ENCODE measurements at places on chromosomes 1 and 21.

- no peak for DNase-seq
These were observed 84.7 kb downstream of the URB2 start for GRCh38 chr1:229710746-229711145.

- DNase-seq = no peak
These were observed 186.2 kb downstream of the C1orf94 start for GRCh38 chr1:34362949-34363348.

DNA sequence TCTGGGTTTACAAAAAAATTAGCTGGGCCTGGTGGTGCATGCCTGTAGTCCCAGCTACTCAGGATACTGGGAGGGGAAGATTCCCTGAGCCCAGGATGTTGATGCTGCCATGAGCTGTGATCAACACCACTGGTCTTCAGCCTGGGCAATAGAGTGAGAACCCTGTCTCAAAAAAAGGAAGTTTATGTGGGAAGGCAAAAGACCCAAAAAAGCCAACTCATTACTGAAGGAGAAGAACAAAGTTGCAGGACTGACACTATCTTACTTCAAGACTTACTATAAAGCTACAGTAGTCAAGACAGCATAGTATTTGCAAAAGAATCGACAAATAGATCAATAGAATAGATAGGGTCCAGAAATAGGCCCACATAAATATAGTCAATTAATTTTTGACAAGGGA is 9.2 kb upstream of the PTGS2 start:
- no peak for DNase-seq

GRCh38 chr1:238331557-238331956 is 440.8 kb upstream of the ZP4 start:
- no peak for DNase-seq

- DNase-seq = peak; percentile 79
These were observed 1.7 kb upstream of the ZBTB7B start for GRCh38 chr1:155000726-155001424.

GRCh38 chr1:179015396-179015795 is 10.3 kb upstream of the FAM20B start:
- DNase-seq = no peak

DNA sequence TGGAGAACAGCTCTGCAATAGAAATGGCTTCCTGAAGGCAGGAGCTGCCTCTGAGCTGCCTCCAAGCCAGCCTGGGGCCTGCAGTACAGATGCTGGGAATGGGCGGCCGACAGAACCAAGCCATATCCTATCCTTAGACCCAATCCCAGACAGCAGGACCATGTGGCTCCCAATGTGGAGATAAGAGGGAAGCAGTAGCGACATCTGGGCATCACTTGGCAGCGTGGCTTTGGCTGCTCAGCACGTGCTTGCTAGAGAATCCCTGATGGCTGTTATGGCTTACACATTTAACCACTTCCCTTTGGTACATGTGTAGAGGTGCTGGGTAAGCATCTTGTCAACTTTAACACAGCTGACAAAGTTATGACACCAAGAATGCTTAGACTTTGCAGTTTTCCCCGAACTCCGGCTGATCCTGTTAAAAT is 87.7 kb downstream of the MAN1C1 start:
- DNase-seq = no peak

- no peak for DNase-seq
These were observed 49.4 kb upstream of the BOLA1 start for GRCh38 chr1:149849947-149850360.

- DNase-seq = no peak
These were observed 286.3 kb upstream of the C1orf105 start for GRCh38 chr1:172134087-172134731.

- DNase-seq = no peak
These were observed 8.9 kb upstream of the NEK2 start for GRCh38 chr1:211684331-211684730.

DNA sequence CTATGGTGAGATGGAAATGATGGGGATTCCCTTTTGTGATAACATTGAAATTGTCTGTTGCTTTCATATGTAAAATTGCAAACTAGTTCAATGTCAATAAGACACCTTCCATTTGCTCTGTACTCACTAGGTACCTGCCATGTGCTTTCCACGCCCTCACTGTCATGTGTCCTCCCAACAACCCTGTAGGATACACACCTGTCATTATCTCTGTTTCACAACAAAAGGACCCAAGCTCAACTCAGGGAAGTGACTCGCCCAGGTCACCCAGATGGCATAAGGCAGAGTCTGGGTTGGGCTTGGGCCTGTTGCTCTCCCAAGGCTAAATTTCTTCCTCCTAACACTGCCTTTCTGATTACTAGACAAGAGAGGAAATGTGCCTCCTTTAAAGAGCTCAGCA is 45.3 kb upstream of the MCOLN3 start:
- no peak for DNase-seq

GRCh38 chr1:19772053-19772452 is 27.7 kb downstream of the TMCO4 start:
- DNase-seq = no peak

- no peak for DNase-seq
These were observed 30.6 kb upstream of the COL6A1 start for GRCh38 chr21:45950740-45951515.

DNA sequence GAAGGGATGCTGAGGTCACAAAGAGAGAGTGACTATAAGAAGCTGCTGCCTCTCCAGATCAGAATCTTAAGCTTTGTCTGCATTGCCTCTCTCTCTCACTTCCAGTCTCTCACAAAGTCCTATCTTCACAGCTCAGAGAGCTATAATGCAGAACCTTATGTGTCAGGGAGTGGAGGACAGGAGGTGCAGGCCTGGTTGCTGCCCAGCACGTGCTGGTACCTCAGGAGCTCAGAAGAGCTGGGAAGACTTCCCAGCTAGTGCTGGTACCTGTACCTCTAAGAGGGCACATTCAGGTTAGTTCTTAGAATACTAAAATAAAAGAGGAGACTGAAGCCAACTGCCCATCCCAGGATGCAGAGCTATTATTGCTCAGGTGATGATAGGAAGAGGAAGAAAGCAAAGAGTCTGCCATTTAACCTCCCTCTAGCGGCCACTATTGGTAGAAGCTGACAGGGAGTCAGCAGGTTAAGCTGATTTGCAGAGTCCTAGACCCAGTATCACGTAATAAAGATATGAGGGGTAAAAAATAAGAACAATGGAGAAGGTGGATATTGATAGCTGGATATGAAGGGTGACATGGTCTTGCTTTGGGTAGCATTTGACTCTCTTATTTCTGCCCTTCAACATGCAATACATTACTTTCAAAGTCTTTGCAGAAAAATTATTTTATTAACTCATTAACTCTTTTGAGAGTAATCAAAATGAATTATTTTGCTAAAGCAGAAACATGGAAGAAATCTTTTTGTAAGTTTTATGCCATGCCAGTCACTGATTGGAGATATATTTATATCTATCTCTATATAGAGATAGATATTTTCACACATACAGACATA is 138.1 kb upstream of the HMCN1 start:
- peak; percentile 28 for DNase-seq

DNA sequence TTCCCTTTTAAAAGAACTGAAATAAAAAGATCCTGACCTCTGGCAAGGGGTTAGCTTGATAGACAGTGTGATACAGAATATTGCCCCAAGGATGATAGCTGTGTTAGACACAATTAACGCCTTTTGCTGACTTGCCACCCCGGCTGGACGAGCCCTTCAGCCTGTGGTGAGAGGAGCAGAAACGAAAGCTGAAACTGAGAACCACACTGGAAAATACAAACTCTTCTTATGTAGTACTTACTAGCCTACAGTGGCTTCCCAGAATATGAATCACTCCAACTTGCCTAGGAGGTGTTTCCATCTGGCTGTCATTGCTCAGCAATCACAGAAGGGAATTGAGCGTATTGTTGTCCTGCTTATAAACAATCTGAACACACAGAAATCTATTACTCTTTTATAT is 22.9 kb downstream of the SAMSN1 start:
- peak; percentile 36 for DNase-seq

- DNase-seq = no peak
These were observed 52.1 kb upstream of the SLC44A3 start for GRCh38 chr1:94768036-94768435.

DNA sequence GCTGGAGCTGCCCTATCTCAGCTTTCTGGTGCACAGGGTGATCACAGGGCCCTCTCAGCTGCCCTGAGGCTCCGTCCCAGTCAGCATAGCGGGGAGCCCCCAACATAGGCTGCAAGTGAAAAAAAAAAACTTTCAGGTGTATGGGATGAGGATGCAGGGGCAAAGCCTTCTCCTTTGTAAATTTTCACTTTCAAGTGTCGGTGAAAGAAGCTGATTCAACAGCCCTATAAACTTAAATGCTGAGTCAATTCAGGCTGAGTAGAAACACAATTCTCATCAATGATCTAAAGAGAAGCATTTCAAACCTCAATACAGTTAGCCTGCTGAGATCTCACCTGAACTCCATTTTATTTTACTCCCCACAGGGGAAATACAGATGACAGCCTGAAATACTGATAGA is 171.2 kb downstream of the SEC16B start:
- no peak for DNase-seq

DNA sequence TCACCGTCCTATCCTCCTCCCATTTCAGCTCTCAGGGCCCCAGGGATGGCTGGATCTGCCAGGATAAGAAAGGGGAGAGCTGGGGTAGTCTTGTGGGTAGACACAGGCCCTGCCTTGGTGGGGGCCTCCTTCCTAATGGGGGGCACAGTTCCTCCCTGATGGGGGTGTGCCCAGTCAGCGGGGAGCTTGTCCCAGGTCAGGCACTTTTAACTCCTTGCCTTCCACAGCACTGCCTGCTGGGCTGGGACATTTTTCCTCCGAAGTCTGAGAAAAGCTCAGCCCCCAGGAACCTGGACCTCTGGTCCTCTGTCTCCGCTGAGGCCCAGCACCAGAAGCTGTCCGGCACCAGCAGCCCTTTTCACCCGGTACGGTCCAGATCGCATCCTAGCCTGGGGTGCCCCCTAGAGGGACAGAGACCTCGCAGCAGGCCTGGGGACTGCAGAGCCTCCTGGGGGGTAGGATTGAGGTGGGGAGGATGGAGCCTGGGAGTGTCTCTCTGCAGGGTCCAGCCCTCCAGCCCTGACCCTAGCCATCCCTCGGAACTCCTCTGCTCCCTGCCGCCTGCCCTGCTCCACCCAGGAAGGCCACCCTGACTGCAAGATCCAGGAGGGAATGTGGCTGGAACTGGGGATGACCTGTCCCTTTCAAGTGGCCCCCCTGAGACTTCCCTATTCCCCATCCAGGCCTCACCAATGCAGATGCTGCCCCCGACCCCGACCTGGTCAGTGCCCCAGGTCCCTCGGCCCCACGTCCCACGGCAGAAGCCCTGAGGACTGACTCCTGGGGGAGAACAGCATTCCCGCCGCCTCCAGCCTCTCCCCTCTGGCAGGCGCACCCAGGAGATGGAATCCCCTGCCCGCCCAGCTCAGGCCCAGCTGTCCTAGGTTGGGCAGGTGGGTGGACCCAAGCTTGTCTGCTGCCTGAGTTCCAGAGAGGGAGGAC is 12.0 kb downstream of the MIIP start:
- DNase-seq = peak; percentile 37

DNA sequence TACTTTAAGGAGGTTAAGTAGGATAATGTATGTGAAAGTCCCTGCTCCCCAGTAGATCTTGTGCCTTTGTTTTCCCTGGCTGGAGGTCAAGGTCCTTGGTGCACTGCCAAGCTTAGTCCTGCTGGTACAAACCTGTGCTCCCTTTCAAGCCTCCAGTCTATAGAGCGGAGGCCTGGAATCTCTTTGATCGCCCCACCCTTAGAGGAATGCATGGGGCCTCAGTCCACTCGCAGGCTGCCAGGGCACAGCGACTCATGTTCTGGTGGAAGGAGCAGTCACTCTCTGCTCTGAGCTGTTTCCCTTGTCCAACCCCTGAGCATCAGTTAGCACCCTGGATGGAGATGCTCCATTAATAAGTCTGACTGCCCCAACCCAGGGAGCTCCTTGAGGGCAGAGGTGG is 121.8 kb downstream of the HMGB4 start:
- no peak for DNase-seq

- DNase-seq = no peak
These were observed 343.8 kb downstream of the USP25 start for GRCh38 chr21:16073586-16073985.

- no peak for DNase-seq
These were observed at the start of gene MTARC1 for GRCh38 chr1:220786337-220787068. Gene MTARC1, plus strand, starts transcription at chr1:220786913. Its CDS starts 32 bp downstream, at chr1:220786945.

DNA sequence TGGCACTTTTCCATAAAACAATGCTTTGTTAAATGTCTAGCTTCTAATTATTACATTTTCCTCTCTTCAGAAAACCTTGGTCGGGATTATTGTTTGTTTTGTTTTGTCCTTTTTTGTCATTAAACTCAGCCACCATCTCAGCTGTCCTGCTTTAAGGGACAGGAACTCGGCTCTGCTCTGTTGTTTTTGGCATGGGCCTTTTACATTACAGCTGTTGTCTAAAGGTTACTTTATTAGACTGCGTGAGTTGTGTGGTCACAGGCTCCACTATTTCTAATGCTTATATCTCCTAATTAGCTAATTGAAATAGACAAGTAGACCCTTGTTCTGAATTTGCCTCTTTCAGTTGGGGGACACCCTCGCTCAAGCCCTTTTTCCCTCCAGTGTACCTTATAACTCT is 1.6 kb downstream of the PALMD start:
- DNase-seq = no peak

- DNase-seq = no peak
These were observed 317.1 kb downstream of the NTNG1 start for GRCh38 chr1:107457989-107458388.

GRCh38 chr1:39145331-39145965 is 59.0 kb upstream of the MACF1 start:
- DNase-seq = no peak

GRCh38 chr1:232695621-232696385 is 65.9 kb upstream of the SIPA1L2 start:
- DNase-seq = no peak

- no peak for DNase-seq
These were observed 707.2 kb downstream of the RWDD3 start for GRCh38 chr1:95941121-95941798.

- DNase-seq = no peak
These were observed 386.3 kb upstream of the BEND5 start for GRCh38 chr1:49163031-49163430.

DNA sequence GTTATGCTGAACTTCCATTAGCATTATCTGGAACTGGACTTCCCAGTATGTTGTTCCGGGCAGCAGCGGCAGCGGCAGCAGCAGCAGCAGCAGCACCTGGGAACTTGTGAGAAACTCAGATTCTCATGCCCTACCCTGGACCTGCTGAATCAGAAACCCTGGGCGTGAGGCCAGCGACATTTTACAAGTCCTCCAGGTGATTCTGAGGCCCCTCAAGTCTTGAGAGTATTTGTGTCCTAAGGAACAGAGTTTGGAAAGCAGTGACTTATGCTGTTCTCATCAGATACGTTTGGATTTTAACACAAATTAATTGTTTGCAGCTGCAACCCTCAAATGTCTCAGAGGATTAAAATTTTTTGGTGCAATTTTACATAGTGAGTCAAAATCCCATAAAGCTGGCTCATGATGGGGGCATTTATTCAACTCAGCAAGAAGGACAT is 157.2 kb upstream of the KAZN start:
- DNase-seq = no peak

DNA sequence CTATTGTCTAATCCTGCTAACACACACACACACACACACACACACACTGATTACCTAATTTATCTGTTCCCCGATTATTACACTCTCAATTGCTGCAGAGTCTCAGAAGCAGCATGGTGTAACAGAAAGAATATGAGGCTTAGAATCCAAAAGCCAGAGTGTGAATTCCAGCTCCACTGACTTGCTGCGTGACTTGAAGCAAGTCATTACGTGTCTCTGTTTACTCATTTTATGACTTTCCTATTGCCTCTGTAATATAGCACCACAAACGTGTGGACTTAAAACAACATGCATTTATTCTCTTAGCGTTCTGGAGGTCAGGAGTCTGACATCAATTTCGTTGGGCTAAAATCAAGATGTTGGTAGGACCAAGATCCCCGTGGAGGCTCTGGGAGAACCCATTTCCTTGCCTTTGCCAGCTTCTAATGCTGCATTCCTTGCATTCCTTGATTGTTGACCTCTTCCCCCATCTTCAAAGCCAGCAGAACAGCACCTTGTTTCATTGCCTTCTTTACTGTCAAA is 55.9 kb upstream of the ATP5PO start:
- DNase-seq = no peak

Measured in stimulated activated CD4-positive, alpha-beta T cell treated with anti-CD3 and anti-CD28 coated beads, Interleukin-12 subunit alpha, Interleukin-12 subunit beta, amount 100 ng/mL, for 4 hours (primary cell).